ENCODE measurements at places on chromosomes 7 and 10.
A peak's percentile ranks its signal among the peaks of the same experiment; 100 is the strongest.

DNA sequence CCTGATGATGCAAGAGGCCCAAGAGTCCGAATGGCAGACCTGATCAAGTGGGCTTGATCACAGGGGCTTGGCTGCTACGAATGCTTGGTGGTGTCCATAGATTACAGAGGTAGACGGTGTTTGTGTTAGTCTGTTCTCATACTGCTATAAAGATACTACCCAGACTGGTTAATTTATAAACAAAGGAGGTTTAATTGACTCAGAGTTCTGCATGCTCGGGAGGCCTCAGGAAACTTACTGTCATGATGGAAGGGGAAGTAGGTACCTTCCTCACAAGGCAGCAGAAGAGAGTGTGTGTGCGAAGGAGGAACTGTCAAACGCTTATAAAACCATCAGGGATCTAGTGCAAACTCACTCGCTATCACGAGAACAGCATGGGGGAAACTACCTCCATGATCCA is 268.9 kb upstream of the KLF6 start:
- peaks cover 12% of the 10 kb centered on the region for H3K4me1 ChIP-seq
- H3K4me3 ChIP-seq = no peak overlapping the region
- no peaks in the 10 kb centered on the region for H3K36me3 ChIP-seq
- no peak for DNase-seq
- H3K27me3 ChIP-seq = no peaks in the 10 kb centered on the region

DNA sequence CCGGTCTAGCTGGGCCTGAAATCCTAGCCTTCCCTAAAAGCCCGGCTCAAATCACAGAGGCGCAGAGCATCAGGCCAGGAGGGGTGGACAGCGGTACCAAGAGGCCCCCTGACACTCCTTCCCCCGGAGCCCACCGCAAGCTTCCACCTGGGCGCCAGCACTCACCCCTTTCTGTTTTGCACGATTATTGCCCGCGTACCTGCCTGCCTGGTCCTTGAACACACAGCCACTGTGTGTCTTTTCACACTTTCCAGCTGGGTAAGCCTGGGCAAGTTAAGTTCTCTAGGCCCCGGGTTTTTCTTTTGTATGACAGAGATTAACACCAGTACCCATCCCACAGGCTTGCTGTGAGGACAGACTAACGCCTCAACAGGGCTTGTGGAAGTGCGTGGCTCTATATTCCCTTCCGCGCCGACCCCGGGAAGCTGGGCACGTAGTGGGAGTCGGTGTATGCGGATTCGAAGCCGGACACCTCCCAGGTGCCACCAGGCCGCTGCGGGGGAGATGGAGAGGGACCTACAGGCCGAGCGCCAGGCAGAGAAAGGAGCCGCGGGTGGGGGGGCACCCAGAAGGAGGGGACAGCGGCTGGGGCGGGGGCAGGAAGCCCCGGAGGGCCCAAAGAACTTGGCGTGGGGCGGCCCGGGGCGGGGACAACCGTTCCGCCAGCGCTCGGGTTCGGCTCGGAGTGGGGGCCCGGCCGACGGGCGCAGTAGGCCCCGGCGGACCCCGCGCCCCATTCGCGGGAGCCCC is 792 bp downstream of the ZNF746 start:
- H3K4me3 ChIP-seq = peak overlapping the region; percentile 59
- H3K36me3 ChIP-seq = no peaks in the 10 kb centered on the region
- H3K27me3 ChIP-seq = no peaks in the 10 kb centered on the region
- peak overlapping the region; percentile 93 for H3K27ac ChIP-seq

DNA sequence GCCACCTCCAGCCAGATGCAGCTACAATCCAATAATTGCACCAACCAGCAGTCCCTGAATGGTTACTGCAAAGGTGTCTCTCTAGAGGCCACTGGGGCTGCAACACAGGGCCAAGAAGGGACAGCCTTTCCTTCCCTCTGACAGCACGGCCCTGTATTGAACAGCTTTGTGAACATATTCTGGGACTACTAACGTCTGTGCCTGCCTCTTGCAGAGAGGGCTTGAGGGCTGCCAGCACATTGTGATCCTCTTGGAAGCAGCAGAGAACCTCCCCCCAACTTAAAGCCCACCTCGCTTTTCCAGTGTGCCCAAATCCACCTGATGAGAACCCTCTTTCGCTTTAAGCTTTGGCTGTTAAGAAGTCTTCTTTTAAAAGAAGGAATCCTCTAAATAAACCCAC is 415.9 kb downstream of the RPS24 start:
- H3K4me1 ChIP-seq = peaks cover 6% of the 10 kb centered on the region
- H3K36me3 ChIP-seq = no peaks in the 10 kb centered on the region
- no peaks in the 10 kb centered on the region for H3K27me3 ChIP-seq
- H3K4me3 ChIP-seq = no peak overlapping the region

DNA sequence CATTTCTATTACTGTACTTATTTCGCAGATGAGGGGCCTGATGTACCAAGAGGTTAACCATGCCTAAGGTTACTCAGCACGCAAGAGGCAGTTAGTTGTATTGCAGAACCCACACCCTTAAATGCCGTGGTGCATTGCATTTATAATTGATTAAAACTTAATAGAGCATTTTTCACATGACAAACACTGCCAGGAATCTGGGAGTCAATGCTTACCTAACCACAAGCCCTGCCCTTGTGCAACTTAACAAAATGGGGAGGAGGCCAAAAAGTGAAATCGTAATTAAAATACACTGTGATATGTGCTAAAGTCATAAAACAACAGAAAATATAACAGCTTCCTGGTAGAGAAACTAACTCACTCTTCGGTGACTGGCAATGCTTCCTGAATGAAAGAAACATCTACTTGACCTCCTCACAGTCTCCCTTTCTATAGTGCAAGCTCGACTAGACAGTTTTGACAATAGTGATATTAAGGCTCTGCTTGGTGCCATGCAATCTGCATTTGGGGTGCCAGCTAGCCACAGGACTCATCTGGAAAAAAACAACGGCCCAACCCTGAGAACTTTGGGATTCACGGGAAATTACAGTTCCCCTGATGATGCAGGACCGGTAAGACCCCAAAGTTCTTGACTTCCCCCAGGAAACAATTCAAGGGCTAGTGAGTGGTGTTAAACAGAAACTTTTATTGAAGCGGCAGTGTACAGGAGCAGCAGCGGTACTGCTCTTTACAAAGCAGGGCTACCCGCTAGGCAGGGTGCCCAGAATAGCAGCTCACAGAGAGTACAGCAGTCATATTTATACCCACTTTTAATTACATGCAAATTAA is 612.4 kb downstream of the TNS3 start:
- H3K4me3 ChIP-seq = no peak overlapping the region
- H3K27ac ChIP-seq = no peak overlapping the region
- no peaks in the 10 kb centered on the region for H3K27me3 ChIP-seq
- no peaks in the 10 kb centered on the region for H3K36me3 ChIP-seq
- H3K4me1 ChIP-seq = no peaks in the 10 kb centered on the region

DNA sequence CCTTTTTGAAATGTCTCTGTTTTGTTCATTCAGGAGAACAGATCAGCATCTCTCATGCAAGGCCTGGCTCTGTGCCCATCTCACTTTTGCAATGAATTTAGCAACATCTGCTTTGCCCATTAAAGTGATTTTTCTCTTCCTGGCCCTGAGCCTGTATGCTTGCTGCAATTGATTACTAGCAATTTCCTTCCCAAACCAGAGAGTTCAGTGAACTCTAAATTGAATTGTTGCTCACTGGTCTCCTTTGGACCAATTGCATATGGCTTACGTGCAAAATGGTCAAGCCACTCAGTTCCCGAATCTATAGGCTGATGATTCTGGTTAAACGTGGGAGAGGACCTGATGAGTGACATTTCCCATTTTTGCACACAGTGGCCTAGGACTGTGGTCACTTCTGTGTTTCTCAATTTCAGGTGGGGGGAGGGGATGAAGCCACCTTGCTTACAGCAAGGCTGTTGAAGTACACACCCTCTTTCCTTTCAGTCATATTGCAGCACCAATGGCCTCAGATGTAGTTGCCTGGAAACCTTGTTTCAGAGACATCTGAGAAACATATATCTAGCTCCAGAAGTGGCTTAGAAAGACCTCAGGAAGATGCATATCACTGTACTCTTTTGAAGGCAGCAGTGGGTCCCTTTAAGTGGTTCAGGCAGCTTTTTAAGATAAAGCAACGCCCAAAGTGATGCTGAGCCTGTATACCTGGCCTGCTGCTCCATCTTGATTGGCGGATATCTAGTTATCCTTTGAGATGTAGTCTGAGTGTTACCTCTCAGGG is 201.4 kb downstream of the PTEN start:
- no peaks in the 10 kb centered on the region for H3K27me3 ChIP-seq
- no peak overlapping the region for H3K4me3 ChIP-seq
- H3K4me1 ChIP-seq = peaks cover 9% of the 10 kb centered on the region
- no peaks in the 10 kb centered on the region for H3K36me3 ChIP-seq
- no peak overlapping the region for H3K27ac ChIP-seq

- H3K4me1 ChIP-seq = no peaks in the 10 kb centered on the region
- DNase-seq = no peak
- H3K27ac ChIP-seq = no peak overlapping the region
- no peaks in the 10 kb centered on the region for H3K36me3 ChIP-seq
- H3K27me3 ChIP-seq = no peaks in the 10 kb centered on the region
Measured at GRCh38 chr7:154212861-154213260, 160.7 kb downstream of the DPP6 start.

DNA sequence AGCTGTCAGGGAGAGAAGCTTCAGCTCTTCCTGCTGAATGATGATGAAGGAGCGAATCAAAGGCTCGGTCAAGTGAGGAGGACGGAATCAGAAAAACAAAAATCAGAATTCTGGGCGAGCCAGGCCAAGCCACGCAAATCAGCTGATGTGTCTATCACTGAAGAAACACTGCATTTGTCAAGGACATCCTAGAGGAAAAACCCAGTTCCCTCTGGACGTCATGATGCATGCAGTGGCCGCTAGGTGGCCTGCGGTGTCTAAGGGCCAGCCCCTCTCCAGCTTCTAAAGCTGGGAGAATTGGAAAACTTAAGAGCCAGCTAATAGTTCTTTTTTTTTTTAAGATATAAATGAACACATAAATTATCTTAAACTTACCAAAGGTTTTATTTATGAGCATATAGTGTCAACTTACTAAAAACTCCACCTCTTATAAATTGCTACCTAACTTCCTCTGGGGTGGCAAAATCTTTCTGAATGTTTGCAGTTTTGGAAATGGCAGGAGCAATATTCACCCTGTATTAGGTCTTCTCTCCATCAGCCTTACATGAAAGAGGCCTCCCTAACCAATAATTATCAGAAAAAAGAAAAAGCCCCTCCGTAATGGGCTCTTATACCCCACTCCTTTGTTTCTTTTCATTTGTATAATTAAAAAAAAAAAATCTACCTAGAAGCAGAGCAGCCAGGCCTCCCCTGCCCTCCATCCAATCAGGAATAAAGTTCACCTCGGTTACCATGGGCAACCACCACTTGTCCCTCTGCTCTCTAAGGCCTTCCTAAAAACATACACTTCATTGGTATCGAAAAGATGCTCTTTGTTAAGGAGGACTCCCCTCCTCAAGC is 186.8 kb downstream of the USP6NL start:
- no peak overlapping the region for H3K4me3 ChIP-seq
- peaks cover 4% of the 10 kb centered on the region for H3K4me1 ChIP-seq
- no peak overlapping the region for H3K27ac ChIP-seq
- H3K27me3 ChIP-seq = no peaks in the 10 kb centered on the region
- no peaks in the 10 kb centered on the region for H3K36me3 ChIP-seq
- DNase-seq = peak; percentile 52

DNA sequence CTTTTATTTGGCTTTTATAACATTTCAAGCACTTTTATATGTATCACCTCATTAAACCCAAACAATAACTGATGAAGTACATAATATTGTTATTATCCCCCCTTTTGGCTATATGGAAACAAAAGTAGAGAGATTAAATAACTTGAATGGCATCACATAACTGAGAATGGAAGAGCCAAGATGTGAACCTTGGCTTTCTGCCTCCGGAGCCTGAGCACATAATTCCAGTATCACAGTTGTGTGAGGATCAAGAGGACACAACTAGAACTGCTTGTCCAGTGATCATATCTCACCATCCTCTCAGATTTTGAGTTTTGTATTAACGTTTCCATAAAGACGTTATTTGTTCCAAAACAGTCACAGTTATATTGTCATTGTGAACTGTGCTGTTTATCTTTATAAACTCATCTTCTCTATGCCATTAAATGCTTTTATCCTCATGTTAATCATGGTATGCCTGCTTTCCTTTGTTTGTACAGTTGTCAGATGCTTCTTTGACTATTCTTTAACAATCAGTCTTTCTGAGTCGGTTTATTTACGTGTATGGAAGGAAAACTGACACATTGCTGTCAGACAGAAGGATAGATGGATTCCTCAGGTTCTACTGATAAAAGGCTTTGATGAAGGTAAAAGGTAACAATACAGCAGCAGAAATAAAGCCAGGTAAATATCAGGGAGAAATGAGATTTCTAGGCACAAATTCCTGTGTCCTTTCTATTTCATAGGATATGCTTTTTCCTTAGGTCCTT is 92.0 kb upstream of the FAM13C start:
- no peaks in the 10 kb centered on the region for H3K36me3 ChIP-seq
- H3K27me3 ChIP-seq = no peaks in the 10 kb centered on the region
- no peak for DNase-seq
- H3K27ac ChIP-seq = no peak overlapping the region

DNA sequence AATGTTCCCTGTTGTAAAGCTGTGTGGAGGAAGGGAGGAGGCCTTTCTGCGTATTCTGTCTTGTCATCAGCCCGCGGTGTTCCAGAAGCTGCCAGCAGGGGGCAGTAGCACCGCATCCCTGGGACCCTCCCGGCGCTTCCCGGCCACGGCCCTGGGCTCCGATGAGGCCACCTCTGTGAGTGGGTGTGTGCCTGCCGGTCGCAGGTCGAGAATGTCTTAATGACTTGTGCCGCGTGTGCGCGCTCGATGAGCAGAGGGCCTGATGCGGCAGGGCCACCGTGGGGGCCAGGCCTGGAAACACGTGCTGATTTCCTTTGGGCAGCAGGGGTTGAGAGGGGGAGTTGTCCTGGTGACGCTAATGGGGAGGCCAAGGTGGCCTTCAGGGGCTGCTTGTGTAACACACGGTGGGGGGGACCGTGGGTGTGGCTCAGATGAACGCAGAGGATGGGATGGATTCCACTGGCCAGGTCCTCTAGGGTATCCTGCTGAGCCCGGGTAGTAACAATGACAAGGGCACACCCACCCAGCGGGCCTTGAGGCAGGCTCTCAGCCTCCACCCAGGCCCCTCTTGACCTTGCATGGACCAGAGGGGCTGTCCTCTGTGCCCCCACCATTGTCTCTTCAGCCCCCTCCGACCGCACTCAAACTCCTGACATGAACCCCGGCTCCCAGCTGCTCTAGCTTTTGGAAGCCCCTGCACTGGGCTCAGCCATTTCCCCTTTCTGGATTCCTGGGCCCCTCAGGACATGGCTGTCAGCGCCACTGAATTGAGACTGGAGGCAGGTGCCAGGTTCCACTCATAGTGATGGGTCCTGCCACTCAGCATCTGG is 135.9 kb upstream of the PODXL start:
- peaks cover 2% of the 10 kb centered on the region for H3K4me1 ChIP-seq
- DNase-seq = no peak
- H3K27ac ChIP-seq = no peak overlapping the region
- H3K27me3 ChIP-seq = no peaks in the 10 kb centered on the region
- H3K36me3 ChIP-seq = no peaks in the 10 kb centered on the region

All from ovary (tissue), 10 donors.